Omental fat pad (tissue), 4 donors: ENCODE measurements at places on chromosomes 11 and 22. TPM values are rescaled to one million over a fixed set of nuclear protein-coding genes. Genes with fewer than 3 reads are reported as not detected.

Gene SAA4
- 0.74 TPM for total RNA-seq

Gene BEST1
- total RNA-seq, result 5.8 TPM

Gene DEPDC7
- 0.96 TPM for total RNA-seq

Gene CASP1
- 13.5 TPM for total RNA-seq

Gene ESAM
- 55.1 TPM for total RNA-seq

Gene KREMEN1
- total RNA-seq, result 16.4 TPM

Gene C11orf42
- not detected for total RNA-seq

Gene FADD
- total RNA-seq, result 18.4 TPM

Gene MIAT
- 3.0 TPM for total RNA-seq

Gene SCGB1A1
- not detected for total RNA-seq

Gene PRG3
- not detected for total RNA-seq

Gene NOX4
- total RNA-seq, result 6.7 TPM

Gene VWCE
- total RNA-seq, result 6.9 TPM

Gene MRGPRF
- 27.8 TPM for total RNA-seq

Gene MMP27
- total RNA-seq, result not detected

Gene MRPL40
- total RNA-seq, result 24.6 TPM

Gene GRM5
- total RNA-seq, result 0.13 TPM

Gene TPBGL
- 0.19 TPM for total RNA-seq

Gene OR52N1
- total RNA-seq, result 13.9 TPM

Gene OR52H1
- 1.8 TPM for total RNA-seq

Gene NRIP3
- 13.1 TPM for total RNA-seq

Gene EMID1
- total RNA-seq, result 1.8 TPM

Gene MRTFA
- total RNA-seq, result 76.3 TPM

Gene CD3E
- 2.8 TPM for total RNA-seq

Gene OR6X1
- not detected for total RNA-seq

Gene TSSK2
- total RNA-seq, result not detected

Gene TRIM48
- total RNA-seq, result not detected

Gene SFI1
- total RNA-seq, result 18.3 TPM

Gene PKNOX2
- total RNA-seq, result 0.56 TPM

Gene ABCC8
- total RNA-seq, result not detected

Gene P2RX6
- total RNA-seq, result 1.0 TPM

Gene MMP13
- not detected for total RNA-seq

Gene CYB5R2
- total RNA-seq, result 10.6 TPM

Gene UPK3A
- total RNA-seq, result not detected

Gene MS4A6E
- not detected for total RNA-seq

Gene SYTL2
- 14.9 TPM for total RNA-seq

Gene SEC14L3
- not detected for total RNA-seq

Gene ANO1
- 1.9 TPM for total RNA-seq

Gene GAL
- not detected for total RNA-seq

Gene VSIG10L2
- not detected for total RNA-seq

Gene INS
- total RNA-seq, result not detected

Gene TRIM29
- 5.7 TPM for total RNA-seq

Gene SPON1
- 141 TPM for total RNA-seq

Gene CST6
- total RNA-seq, result not detected

Gene RAB3IL1
- total RNA-seq, result 30.1 TPM

Gene B4GALNT4
- total RNA-seq, result 1.4 TPM

Gene CHST1
- total RNA-seq, result 2.9 TPM

Gene CD3D
- total RNA-seq, result 2.7 TPM

Gene SORL1
- total RNA-seq, result 11.0 TPM

Gene SYT8
- not detected for total RNA-seq

Gene TMEM151A
- 14.8 TPM for total RNA-seq

Gene NDUFC2
- total RNA-seq, result 57.8 TPM
